Mammary epithelial cell (primary cell): ENCODE measurements at places on chromosomes 3 and 15.

GRCh38 chr3:33159981-33160380 lies 46.2 kb downstream of the CRTAP start:
- DNase-seq: no peak

- DNase-seq: no peak
Measured at GRCh38 chr3:178059836-178060235, 476.4 kb upstream of the KCNMB2 start.

DNA sequence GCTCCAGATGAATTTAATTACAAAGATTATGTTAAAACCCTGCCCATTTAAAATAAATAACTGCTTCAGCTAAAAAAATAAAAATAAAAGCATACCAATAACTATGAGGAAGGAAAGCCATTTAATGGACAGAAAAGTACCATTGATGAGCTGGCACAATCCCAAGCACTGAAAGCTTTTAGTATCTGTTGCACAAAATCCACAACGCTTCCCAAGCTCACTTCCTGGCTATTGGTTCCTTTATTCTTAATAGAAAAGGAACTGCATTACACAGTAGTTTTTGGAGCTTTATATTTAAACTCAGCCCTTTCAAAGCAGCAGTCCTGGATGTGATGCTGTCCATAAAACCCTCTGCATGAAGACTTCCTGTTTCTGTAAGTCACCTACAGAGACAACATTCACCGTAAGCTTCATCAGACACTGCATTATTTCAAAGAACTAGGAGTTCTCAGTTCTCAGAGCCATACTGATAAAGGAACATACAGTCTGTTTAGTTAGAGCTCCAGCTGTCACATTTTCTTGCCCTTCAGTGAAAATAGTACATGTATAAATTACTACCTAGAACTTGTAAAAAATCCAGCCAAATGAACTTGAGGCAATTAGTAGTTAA lies 81.5 kb downstream of the CSNK1G1 start:
- no peak for DNase-seq

- DNase-seq: peak; percentile 9
Measured at GRCh38 chr3:191901741-191902140, 440.8 kb downstream of the PYDC2 start.

- no peak for DNase-seq
Measured at GRCh38 chr15:74742422-74742821, 6.2 kb upstream of the CYP1A2 start.

GRCh38 chr15:86834115-86834863 lies 754.6 kb downstream of the AGBL1 start:
- no peak for DNase-seq

- no peak for DNase-seq
Measured at GRCh38 chr15:92485441-92485840, 91.8 kb downstream of the ST8SIA2 start.

DNA sequence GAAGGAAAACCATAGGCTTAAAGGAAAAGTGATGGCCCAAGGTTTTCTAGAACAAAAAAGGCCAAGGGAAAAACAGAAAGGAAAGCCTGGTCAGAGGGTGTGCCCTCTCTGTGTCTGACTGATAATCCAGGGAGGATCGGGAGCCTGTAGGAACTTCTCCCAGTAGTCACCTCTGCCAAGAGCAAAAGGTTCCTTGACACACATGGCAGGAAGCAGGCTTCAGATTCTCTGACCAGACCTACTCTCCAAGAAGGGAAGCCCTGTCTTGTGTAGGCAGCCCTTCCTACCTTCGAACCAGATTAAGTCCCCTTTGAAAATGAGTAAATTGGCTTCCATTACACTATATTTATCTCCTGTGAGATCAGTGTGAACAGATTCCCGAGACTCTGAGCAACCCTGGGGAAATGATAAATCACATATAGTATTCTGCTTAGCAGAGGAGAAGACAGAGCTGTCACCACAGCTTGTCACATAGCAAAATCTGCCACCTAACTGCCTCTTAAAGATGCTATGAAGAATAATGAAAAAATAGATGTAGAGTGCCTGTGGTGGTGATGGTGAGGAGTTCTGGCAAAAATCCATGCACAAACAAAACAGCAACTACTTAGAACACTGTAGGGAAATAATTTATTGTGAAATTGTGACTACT lies 38.8 kb downstream of the PARP14 start:
- DNase-seq: no peak

DNA sequence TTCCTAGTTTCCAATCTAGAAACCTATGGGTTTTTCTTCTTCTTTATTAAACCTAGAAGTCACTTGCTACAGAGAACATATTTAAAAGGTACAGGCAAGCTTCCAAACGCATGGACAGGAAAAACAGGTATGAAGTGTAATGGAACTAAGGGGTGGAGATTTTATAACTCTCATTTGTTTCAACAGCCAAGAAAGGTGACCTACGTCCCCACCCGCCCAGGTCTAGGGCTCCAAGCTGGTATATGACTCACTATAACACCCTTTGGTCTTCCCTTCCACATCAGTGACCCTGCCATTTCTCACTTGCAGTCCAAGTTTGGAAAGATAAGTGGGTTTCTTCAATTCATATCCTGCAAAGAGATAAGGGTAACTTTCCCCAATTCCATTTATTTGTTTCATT lies 6.0 kb upstream of the LIPH start:
- peak; percentile 68 for DNase-seq

GRCh38 chr15:73946046-73946721 lies 19.9 kb downstream of the LOXL1 start:
- DNase-seq: no peak

- no peak for DNase-seq
Measured at GRCh38 chr3:58102390-58102750, 94.1 kb downstream of the FLNB start.

DNA sequence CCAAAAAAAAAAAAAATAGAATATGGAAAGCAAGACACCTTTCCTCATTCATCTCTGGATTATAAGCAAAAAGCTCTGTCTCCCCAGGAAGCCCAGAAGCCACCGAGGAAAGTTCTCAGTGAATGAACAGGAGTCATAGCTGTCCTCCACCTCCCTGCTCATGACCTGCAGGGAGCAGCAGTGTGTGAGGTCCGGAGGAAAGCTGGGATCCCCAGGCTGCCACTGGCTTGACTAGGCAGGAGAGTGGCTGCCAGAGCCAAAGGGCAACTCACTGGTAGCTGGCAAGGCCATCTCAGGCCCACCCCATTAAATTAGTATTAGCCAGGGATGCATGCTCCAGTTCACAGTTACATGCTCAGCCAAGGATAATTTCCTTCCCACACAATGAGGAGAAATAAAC lies 191.6 kb upstream of the STT3B start:
- no peak for DNase-seq

- no peak for DNase-seq
Measured at GRCh38 chr15:51199541-51199940, 104.8 kb upstream of the TNFAIP8L3 start.

GRCh38 chr3:11991751-11992150 lies 12.4 kb upstream of the SYN2 start:
- no peak for DNase-seq

DNA sequence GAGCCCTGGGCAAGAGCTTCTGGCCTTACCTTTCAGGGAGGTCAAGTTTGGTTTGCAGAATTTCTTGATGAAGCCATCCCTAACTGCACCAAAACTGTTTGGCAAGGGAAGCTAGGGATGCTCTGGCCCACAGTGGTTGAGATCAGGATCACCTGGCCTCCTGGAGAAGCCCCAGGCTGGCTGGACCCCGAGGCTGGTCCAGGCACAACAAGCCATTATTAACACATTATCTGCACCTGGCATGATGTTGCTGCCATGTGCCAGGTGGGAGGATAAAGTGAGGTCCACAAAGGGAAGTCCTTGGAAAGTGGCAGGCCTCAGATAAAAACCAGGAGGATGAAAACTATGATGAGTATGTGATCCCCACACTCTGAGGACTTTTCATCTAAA lies 35.9 kb upstream of the DUSP7 start:
- no peak for DNase-seq

DNA sequence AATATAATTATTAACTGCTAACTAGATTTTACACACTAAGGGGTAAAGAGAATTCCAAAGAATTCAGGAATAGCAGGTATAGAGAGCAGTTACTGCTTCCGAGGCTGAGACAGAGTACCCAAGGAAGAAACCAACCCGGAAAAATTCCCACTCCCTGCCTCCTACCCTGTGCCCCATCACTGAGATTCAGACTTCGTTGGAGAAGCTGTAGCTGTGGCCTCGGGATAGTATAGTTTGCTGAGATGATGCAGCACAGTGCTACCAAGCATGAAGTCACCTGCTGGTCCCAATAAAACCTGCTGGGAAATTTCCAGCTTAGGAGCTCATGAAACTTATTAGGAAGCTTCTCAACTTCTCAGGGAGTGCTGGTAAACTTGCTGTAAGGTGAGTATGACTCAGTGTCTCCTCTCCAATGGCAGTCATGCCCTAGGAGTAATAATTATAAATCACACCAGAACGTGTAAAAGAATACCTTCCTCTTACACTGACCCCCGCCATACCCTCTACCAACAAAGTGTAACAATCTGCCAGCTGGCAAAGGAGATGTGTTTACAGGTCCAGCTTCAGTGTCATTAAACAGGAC lies 215.2 kb upstream of the ROBO2 start:
- no peak for DNase-seq
